ENCODE measurements at places on chromosomes 1 and 21.

- no peak for DNase-seq
These were observed 8.8 kb downstream of the LRRC38 start for GRCh38 chr1:13505020-13505419.

DNA sequence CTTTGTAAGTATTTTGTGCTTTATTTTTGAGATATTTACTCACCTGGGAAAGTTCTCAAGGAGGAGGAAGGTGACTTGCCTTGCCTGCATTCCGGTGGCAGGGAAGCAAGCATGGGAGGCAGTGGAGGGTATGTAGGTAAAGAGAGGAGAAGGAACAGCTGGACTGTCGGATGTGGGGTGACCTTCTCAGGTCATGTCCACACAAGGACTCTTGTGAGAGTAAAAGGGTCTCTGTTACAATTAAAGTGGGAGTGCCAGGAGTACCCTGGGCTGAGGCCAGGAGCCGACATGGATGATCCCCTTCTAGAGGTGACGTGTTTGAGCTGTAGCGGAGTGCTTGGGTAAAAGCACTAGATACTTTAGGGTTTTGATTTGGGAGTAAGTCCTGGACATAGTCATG is 25.0 kb downstream of the UBE4B start:
- no peak for DNase-seq

GRCh38 chr1:1929639-1930545 is 10.8 kb upstream of the TMEM52 start:
- no peak for DNase-seq

GRCh38 chr1:39753132-39754025 is 14.7 kb downstream of the PPIE start:
- no peak for DNase-seq

DNA sequence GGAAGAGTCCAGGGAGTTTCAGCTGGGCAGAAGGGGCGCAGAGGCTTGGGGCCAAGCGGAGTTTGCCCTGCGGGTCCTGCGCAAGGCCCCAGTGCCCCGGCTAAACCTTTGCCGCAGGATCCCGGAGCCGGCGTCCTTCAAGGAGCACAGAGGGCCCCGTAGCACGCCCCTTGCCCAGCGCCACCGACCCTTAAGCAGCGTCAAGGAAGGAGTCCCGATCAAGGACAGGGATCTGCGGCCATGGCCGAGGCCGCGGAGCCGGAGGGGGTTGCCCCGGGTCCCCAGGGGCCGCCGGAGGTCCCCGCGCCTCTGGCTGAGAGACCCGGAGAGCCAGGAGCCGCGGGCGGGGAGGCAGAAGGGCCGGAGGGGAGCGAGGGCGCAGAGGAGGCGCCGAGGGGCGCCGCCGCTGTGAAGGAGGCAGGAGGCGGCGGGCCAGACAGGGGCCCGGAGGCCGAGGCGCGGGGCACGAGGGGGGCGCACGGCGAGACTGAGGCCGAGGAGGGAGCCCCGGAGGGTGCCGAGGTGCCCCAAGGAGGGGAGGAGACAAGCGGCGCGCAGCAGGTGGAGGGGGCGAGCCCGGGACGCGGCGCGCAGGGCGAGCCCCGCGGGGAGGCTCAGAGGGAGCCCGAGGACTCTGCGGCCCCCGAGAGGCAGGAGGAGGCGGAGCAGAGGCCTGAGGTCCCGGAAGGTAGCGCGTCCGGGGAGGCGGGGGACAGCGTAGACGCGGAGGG is 520 bp downstream of the CLIC6 start:
- DNase-seq = no peak

DNA sequence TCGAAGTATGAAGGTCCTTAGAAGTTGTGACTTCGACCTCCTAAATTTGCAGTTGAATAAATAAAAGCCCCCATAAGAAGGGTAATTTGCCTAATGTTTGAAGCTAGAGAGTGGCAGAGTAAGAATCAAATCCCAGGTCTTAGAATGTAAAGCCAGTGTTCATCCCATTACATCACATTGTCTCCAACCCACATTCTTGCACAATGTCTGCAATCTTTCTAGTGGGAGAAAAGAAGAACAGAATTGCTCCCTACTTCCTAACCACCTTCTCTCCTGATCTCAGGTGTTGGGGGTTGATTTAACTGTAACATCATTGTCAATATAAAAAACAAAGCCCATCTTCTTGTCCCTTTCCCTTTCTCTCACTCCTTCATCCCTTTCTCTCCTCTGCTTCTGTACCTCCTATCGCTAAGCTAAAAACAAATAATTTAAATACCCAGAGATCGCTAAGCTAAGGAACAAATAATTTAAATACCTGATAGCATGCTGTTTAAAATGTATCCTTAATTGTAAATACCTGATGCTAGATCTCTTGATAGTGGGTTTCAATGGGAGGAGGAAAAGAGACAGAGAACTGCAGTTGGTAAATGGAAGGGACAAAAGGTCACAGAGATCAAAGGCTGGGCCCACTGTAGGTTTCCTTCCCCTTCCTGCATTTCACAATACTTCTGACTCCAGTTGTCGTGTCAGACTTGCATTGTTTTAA is 32.1 kb upstream of the CCDC190 start:
- DNase-seq = peak; percentile 42

GRCh38 chr1:116765962-116766361 is 11.7 kb downstream of the CD2 start:
- DNase-seq = peak; percentile 55

- no peak for DNase-seq
These were observed 108.9 kb downstream of the CDC7 start for GRCh38 chr1:91609551-91609950.

Measured in fibroblast of gingiva (primary cell).